ENCODE measurements at places on chromosomes 12 and 14. TPM values are rescaled to one million over a fixed set of nuclear protein-coding genes. Genes with fewer than 3 reads are reported as not detected.

The FITM1 gene
- 1.6 TPM for polyA plus RNA-seq

The NKX2-1 gene
- polyA plus RNA-seq = not detected

The SLC6A12 gene
- polyA plus RNA-seq = 15.0 TPM

The AMN gene
- 19.9 TPM for polyA plus RNA-seq

The USP44 gene
- polyA plus RNA-seq = 2.6 TPM

The HHIPL1 gene
- polyA plus RNA-seq = 2.4 TPM

DNA sequence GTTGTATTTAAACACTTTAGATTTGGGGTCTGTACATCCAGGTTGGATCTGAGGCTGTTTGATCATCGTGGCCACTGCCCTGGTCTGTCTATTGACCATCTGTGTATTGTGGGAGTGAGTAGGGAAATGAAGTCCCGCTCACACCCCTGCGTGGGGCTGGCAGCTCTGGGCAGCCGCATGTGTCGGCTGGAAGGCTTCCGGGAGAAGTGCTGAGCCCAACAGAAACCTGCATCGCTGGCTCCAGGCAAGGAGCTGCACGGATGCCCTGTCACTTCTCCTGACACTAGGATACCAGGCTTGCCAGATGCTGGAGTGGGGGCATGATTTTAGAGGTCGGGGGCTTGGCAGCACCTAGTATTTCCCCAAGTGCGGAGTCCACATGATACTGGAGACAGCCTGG, 93.6 kb downstream of the PHETA1 start:
- no peak for DNase-seq

- no peak for DNase-seq
Observed at GRCh38 chr12:64714551-64714968, 44.6 kb downstream of the GNS start.
